NB4 (cell line): ENCODE measurements at places on chromosomes 12 and 14.
A peak's percentile ranks its signal among the peaks of the same experiment; 100 is the strongest.

GRCh38 chr14:39617537-39617936, 185.3 kb upstream of the FBXO33 start:
- no peak for DNase-seq

DNA sequence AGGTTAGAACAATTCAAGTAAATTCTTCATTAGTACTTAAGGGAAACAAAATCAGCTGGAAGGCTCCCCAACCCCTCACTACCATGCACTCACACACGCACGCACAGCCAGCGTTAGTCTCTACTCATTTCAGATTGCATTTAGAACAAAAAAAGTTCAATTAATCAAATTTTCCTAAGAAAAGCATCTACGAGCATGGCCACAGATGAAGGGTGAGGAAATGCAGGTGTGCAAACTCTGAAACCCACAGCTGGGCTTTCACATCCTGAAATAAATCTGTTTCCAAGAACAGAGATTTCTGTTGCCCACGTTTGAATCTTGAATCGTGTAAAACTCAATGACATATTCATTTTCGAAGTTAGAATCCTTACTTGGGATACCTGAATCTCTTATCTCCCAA, 62.6 kb downstream of the SEL1L start:
- no peak for DNase-seq

GRCh38 chr12:24014240-24014639, 64.8 kb upstream of the SOX5 start:
- no peak for DNase-seq

DNA sequence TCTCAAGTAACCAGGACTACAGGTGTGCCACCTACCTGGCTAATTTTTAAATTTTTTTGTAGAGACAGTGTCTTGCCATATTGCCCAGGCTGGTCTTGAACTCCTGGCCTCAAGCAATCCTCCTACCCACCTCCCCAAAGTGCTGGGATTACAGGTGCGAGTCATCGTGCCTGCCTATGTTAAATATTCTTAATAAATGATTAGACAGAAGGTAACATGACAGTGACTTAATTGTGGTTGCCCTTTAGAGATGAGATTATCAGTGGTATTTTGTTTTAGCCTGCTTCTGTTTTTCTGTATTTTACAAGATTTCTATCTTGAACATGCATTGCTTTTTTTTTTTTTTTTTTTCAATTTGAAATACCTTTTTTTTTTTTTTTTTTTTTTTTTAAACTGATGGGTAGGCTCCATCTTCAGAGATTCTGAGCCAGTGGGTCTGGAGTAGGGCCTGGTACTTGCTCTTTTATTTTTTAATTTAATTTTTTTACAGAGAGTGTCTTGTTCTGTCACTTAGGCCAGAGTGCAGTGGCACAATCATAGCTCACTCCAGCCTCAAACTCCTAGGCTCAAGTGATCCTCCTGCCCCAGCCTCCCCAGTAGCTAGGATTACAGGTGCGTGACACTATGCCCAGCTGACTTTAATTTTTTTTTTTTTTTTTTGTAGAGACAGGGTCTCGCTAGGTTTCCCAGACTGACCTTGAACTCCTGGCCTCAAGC, 88.4 kb downstream of the BORCS5 start:
- no peak for DNase-seq

DNA sequence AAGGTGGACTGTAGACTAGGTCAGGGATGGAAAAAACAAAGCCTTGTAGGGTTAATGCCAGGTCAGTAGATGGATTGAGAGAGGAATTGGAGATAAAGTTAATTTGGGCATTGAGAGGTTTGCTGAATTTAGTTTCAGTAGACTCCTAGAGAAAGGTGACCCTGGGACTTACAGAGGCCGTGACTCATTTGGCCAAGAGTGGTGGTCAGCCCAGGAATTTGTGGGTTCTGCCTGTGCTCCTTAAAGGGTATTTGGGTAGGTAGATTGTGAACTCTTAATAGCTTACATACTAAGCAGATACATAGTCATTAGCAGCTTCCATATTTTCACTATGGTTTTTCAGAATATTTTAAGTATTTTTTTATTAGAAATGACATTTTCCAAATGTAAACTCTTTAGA, 21.8 kb downstream of the PLEKHA5 start:
- no peak for DNase-seq

GRCh38 chr14:94021416-94022157, 4.6 kb upstream of the OTUB2 start:
- DNase-seq = peak; percentile 47

DNA sequence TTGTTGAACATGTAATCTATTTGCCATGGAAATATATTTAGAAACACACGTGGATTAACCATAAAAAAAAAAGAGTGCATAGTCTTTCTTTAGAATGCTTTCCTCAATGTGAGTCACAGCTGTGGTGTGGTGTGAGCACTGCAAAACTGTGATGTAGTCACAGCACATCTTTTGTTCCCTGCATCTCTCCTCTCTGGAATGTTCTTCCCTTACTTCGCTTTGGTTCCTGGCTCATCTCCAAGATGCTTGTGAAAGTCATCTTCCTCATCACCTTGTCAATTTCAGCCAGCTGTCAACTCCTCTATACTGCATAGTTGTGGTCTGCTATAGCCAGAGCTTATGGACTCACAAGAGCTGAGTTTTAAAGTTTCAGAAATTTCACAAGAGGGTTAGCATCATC, 60.2 kb downstream of the STAB2 start:
- DNase-seq = no peak

- no peak for DNase-seq
These were observed 112.2 kb upstream of the DIO3 start for GRCh38 chr14:101449114-101449513.

DNA sequence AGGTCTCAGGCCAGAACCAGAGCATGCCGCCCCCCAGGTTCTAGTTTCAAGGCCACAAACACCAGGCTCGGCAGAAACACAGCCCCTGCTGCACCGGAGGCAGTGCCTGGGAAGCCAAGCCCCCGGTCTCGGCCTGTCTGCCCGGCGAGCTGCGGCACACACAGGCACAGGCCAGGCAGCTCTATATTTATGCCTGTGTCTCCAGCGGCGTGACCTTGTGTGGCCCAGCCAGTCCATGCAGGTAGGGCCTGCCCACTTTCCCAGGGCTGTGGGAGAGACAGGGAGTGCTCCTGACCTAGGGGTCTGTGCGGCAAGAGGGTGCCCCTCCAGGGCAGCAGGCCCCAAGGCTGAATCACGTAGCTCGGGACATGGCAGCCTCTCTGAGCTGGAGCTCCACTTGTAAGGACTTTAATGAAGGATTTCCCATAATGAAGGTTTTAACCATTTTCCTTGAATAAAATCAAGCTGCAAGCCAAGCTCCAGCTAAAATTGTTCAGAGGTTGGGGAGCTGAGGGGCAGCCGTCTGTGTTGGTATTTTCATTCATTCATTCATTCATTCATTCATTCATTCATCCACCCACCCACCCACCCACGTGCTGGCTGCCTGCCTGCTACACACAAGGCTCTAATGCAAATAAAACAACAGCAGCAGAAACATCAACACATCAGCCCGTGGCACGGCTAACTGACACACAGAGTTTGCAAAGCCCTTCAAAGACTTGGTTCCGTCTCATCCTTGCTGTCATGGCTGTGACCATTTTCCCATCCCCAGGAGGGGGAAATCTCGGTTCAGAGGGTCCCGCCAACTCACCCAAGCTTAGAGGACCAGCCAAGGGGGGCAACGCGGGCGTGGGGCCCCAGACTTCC, 92.0 kb downstream of the RFLNA start:
- DNase-seq = no peak

DNA sequence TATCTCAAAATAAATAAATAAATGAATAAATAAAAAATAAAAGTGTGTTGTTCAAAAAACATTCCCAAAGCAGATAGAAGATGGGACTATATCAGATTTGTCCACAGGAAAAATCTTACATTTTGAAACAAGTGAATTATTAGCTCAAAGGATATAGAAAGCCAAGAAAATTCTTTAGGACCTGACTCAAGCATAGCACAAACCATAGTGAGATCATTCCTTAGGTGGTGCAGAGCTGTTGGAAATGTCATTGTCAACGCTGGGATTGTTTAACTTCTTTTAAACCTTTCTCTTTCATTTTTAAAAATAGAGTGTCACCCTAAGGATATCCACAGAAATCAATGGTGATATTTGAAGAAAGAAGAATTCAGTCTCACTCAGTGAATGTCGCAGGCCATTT, 43.5 kb downstream of the DRAM1 start:
- DNase-seq = no peak

- no peak for DNase-seq
These were observed 4.9 kb upstream of the MAX start for GRCh38 chr14:65107200-65107599.

- no peak for DNase-seq
These were observed 25.1 kb downstream of the TEP1 start for GRCh38 chr14:20388159-20388558.

DNA sequence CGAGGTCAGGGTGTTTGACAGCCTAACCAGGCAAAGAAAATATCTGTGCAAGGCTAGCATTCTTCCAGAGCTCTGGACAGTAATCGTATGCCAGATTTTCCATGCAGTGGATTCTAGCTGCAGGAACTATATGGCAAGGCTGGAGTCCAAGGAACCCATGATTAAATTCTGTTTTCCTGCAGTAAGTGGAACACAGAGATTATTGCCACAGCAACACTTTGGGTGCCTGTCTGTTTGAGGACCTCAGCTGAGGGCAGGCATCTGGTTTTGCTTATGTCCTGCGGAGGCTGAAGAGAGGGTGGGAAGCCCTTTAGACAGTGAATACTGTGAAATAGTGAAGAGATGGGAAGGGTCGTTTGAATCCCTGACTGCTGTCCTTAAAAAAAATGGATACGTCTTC, 104.4 kb downstream of the DAD1 start:
- no peak for DNase-seq

GRCh38 chr12:53699678-53700025, 23.8 kb upstream of the ATP5MC2 start:
- DNase-seq = no peak

GRCh38 chr12:85489194-85489593, 209.2 kb downstream of the ALX1 start:
- DNase-seq = no peak

DNA sequence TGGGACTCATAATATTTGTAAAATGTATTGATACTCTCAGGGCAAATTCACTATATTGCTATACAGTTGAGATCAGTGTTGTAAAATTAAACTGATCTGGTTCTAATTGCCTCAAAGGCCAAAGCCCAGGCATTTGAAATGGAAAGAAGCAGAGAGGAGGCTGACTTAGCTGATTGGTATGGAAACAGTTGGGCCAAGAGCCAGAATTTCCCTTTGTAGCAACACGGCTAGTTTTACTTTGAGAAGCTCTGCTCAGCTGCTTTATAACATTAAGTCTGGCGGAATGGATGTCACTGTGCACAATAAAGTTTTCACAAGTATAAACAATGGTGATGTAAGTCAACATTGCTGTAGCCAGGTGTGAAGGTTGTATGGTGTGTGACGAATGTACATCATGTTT, 186.4 kb downstream of the MSRB3 start:
- DNase-seq = no peak

- no peak for DNase-seq
These were observed 91.3 kb downstream of the AEBP2 start for GRCh38 chr12:19530637-19531023.
